Jurkat, Clone E6-1 (cell line): ENCODE measurements at places on chromosomes 2 and 18.

GRCh38 chr2:31253356-31254131 is 19.6 kb downstream of the EHD3 start:
- no peak for DNase-seq

GRCh38 chr2:165815299-165816141 is 21.5 kb upstream of the GALNT3 start:
- no peak for DNase-seq

GRCh38 chr2:79025421-79025820 is at the start of gene REG3G:
REG3G (plus strand) TSS chr2:79025702; CDS start chr2:79026094, 392 bp downstream.
- no peak for DNase-seq

DNA sequence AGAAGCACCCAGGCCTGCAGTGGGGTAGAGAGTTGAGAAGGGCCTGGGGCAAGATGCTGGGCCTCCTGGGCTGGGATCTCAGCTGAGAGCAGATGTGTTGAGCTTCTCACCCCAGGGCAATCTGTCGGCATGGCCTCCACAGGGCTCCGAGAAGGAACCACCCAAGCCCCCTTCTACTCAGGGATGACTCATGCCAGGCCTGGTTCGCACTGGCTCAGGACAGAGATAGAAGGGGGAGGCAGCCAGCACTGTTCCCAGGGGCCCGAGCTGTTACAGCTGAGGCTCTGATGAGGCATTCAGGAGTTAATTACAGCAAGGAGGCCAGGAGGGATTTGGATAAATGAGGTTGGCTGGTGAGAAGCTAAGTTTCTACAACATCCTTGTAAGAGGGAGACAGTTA is 62.5 kb downstream of the CENPO start:
- no peak for DNase-seq

DNA sequence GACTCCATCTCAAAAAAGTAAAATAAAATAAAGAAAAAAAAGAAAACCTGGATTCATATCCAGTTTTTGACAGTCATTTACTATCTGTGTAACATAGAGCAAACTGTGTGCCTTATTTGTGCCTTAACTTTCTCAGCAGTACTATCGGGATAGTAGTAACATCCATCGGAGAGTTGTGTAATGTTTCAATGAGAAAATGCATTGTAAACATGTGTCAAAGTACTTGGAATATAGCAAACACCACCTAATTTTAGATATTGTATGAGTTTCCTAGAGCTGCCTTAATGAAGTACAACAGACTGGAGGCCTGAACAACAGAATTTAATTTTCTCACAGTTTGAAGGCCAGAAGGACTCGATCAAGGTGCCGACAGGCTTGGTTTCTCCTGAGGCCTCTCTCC is 81.3 kb upstream of the CDC42EP3 start:
- no peak for DNase-seq

GRCh38 chr2:231935207-231935524 is 9.0 kb upstream of the NPPC start:
- DNase-seq: no peak

- no peak for DNase-seq
These were observed 141.5 kb upstream of the PKDCC start for GRCh38 chr2:41906338-41906725.

DNA sequence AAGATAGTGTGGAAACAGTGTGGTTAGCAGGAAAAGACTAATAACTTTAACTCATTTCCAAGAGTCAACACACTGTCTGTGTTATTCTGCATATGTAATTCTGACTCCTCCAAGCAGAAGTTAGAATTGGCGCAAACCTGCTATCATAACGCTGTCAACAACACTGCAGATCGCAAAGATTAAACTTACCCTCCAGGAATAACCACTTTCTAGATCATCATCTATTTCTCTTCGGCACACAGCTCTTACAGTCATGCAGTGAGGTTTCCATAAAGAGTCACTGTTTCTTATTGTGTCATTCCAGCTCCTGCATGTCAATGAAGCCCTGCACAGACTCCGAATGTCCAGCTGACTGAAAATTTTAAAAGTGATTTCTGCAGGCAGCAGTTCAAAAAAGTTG is 2.4 kb downstream of the FBXO48 start:
- DNase-seq: no peak

DNA sequence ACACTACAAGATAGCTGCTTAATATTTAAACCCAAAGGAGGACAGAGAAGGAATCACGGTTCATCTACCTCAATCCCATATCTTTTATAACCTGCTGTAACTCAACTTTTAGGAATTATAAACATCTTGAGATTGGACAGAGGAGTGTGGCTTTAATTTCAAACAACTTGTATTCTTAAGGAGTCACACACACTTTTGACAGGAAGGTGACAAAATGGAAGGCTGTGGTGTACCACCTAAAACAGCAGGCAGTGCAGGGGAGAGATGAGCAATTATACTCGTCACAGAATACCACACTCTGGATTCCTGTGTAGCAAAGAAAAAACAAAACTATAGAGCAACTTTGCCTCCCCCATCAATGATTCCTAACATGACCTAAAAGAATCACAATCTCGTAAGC is 194.8 kb downstream of the ZEB2 start:
- DNase-seq: peak; percentile 63

DNA sequence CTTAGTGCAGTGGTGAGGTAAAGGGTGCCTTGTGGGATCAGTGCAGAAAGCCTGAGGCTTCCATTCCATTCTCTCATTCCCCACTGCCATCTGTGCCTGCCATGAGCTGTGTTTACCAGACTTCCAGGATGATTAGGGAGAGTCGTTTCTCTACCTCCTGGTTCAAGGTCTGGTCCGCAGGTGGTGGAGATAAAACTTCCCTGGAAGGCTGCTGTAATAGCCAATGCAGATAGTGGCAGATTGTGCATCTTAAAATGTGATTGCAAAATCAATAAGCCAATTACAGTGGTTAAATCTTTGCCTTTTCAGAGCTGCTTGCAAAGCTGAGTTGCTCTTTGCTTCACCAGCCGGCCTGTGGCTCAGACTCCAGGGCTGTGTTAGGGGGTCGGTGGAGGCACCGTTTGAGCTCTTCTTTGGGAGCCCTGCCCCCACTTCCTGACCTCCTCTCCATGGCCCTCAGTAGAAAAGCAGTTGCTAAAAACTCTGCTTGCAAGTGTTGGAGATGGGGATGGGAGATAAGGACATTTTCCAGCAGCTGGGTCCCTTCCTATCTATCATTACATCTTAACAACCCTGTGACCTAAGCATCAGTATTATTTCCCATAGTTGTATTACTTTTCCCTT is 95.2 kb upstream of the HS6ST1 start:
- peak; percentile 82 for DNase-seq

DNA sequence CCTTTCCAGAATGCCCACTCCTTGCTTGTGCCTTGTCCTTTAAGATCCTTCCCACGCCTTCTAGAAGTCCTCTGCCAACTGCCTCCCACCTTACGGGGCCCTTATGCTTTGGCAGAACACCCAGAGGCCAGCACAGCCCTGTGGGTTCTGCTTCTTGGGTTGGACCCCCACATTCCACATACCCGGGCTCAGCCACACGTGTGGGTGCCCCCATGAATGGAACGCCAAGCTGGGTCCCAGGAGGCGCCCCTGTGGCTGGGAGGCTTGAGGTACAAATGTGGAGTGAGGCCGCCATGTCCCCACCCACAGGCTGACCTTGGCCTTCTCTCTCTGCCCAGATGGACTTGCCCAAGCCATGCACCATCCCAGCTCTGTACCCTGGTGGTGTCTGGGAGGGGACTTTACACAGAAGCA is 74.2 kb downstream of the STPG4 start:
- no peak for DNase-seq

- DNase-seq: no peak
These were observed 532.0 kb upstream of the POU3F3 start for GRCh38 chr2:104321796-104322349.

DNA sequence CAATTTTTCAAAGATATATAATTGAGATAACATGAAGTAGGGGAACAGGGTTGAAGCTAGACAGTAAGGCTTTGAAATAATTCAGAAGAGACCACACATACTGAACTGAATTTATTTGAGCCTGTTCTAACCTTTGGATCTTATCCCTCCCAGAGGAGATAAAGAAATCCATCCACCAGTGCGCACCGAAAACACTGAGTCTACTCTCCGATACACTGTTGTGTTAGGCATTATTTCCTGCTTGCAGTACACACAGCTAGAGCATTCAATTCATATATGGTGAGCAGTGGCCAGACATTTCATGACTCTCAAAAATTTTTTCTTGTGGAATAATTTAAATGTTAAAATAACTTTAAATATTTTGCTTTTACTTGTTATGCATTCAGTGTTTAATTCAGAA is 342.7 kb downstream of the GPD2 start:
- DNase-seq: no peak

GRCh38 chr2:160657196-160657595 is 163.6 kb upstream of the RBMS1 start:
- DNase-seq: no peak

- no peak for DNase-seq
These were observed 313.2 kb downstream of the RND3 start for GRCh38 chr2:150174056-150174805.

- DNase-seq: no peak
These were observed 574 bp upstream of the EML4 start for GRCh38 chr2:42168459-42169099.

DNA sequence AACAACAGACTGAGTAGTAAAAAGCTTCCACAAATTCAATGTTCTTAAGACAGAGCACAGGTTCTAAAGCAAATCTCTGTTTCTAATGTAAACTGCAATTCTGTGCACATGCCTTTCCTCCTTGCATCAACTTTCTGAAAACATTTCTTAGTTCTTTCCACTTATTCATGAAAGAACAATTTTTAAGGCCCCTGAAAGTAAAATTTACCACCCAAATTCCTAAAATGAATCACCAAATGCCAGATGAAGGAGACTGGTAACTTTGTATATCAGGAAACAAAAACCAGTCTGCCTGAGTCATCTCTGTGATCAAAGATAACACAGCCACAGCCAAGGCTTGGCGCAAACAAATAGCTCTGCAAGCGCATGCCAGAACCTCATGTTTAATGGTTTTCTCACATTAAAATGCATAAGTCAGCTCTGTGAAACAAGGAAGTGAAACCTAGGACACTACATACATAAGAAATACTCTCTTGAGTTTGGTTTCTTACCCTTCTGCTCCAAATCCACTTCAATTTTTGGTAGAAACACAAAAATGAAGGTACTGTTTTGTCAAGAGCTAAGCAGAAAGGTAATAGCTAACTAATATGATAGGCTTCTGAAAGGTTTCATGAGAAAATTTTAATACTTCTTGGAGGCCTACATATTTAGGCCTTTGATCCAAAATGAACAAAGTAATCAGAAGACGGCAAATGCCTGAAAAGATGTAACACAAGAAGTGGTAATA is 169.4 kb downstream of the THADA start:
- peak; percentile 72 for DNase-seq

GRCh38 chr2:111523009-111523408 is 361.0 kb downstream of the ANAPC1 start:
- DNase-seq: no peak

- no peak for DNase-seq
These were observed 10.0 kb upstream of the CELF4 start for GRCh38 chr18:37575646-37576045.

- no peak for DNase-seq
These were observed 32.4 kb upstream of the MRPL19 start for GRCh38 chr2:75614162-75614651.
